GM12878 (cell line): ENCODE measurements at places on chromosomes 7 and 10.

DNA sequence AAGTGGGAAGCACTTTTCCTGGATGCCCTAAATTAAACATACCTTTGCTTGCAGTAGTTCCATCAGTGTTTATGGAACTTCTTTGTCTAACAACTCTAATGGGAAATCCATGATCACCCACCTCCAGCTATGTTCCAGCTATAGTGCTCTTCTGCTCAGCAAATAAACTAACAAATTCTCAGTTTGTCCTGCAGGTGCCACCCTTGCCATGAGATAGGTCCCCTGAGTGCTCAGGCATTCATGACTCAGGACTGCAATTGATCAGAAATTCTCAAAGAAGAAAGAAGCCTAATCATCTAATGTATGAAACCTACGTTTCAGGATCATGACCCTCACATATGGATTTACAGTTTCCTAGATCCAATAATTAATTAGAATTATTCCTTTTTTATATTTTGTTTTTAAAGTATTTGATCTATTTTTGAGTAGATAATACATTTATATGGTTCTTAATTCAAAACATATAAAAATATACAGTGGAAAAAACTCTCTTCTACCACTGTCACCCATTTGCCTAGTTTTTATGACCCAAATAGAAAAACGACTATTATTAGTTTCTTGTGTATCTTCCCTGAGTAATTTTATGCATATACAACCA, 48.7 kb upstream of the DYNC1I1 start:
- DNase-seq: peak; percentile 11

DNA sequence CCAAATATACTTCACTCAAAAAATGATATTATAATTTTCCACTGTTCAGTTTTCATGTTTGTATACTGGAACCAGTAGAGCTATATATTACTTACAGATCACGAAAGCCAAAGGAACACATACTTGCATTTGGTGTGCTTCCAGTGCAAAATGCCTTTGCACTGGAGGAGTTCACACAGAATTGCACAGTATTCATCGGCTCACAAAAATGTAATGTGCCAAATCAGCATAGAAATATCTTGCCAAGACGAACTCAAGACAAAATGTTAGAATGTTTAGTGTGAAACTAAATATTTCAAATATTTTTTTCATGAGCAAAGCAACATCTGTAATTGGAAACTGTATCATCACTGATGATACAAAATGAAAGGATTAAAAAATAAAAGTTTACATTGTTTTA, 646.2 kb upstream of the SEMA3D start:
- no peak for DNase-seq

GRCh38 chr10:110324805-110325280, 20.1 kb upstream of the SMNDC1 start:
- DNase-seq: peak; percentile 65

- peak; percentile 47 for DNase-seq
Measured at GRCh38 chr10:110803830-110804338, 67.8 kb upstream of the PDCD4 start.

GRCh38 chr10:79208251-79208983, 138.9 kb upstream of the PPIF start:
- DNase-seq: no peak

DNA sequence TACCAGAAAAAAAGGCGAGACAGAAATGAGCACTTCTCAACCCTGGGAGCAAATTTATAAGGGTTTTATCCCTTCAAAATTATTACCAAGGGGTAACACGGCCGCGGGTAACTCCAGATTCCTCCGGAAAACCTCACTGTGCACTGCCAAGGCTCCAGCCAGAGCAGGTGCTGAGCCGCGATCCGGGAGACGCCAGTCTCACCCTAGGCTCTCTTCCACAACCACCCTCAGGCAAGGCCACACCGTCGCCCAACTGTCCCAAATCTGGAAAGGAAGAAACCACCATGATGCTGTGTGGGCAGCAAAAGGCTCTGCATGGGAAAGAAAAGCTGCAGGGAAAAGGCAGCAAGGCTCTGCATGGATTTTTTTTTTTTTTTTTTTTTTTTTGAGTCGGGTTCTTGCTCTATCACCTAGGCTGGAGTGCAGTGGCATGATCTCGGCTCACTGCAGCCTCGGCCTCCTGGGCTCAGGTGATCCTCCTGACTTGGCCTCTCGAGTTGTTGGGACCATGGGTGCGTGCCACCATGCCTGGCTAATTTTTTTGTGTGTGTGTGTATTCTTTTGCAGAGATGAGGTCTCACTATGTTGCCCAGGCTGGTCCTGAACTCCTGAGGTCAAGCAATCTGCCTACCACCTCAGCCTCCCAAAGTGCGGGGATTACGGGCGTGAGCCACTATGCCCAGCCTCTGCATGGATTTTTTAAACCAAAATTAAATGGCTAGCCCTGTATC, 39.0 kb downstream of the MAD1L1 start:
- DNase-seq: no peak

GRCh38 chr7:139557857-139558581, 34.5 kb downstream of the CLEC2L start:
- DNase-seq: no peak

DNA sequence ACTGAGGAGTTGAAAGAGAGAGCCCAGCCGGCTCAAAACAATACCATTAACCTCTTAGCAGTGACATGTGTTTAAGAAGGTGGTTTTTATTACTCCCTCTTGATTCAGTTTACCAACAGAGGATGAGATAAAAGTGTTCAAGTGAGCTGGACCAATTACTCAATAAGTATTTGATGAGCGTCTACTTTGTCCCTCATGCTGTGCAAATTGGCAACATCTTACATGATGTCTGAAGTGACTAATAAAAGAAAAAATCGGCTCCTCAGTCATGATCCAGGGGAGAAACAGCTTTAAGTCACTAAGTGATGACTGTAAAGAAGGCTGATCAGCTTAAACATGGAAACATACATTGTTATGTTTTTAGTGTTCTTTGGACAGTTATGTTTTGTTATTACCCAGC, 7.8 kb downstream of the WNT16 start:
- no peak for DNase-seq

DNA sequence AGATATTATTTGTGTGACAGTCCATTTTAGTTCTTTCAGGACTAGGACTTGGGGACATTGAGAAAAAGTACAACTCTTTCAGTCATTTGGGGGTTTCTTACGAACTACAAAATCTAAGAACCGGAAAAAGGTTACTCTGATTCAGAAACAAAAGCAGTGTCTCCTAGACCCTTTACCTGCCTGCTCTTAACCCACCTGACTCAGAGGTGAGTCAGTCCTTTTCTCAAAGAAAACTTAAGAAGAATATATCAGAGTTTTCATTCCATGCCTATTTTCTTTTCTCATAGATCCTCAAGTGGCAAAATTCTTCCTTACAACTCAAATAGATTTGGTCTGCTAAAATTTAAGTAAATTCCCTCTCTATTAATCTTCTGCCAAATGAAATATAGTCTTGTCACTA, 114.9 kb upstream of the PTN start:
- no peak for DNase-seq

DNA sequence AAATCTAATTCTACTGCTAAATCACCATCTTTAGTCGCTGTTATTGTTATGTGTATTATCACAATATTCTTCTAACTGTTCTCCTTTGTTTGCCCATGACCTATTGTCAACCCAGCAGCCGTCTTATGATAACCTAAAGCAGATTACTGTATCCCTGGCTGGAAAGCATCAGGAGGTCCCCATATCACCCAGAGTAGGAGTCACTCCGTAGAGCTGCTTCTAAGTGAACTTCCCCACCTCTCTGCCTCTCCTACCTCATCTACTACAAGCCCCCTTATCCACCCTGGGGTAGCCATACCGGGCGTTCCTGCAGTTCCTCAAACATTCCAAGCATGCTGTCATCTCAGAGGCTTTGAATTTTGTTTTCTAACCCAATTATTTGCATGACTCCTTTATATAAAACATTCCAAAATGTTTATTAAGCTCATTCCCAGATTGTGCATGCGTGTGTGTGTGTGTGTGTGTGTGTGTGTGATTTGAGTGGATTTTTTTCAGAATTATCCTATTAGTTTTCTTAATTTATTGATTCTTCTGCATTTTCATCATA, 39.7 kb downstream of the POU6F2 start:
- no peak for DNase-seq

DNA sequence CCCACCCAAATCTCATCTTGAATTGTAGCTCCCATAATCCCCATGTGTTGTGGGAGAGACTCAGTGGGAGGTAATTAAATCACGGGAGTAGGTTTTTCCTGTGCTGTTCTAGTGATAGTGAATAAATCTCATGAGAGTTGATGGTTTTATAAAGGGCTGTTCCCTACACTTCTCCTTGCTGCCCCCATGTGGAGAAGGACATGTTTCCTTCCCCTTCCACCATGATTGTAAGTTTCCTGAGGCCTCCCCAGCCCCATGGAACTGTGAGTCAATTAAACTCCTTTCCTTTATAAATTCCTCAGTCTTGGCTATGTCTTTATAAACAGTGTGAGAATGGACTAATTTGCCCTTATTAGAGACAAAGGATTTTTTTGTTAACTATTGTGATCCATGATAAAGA, 48.5 kb upstream of the MKX start:
- DNase-seq: no peak

DNA sequence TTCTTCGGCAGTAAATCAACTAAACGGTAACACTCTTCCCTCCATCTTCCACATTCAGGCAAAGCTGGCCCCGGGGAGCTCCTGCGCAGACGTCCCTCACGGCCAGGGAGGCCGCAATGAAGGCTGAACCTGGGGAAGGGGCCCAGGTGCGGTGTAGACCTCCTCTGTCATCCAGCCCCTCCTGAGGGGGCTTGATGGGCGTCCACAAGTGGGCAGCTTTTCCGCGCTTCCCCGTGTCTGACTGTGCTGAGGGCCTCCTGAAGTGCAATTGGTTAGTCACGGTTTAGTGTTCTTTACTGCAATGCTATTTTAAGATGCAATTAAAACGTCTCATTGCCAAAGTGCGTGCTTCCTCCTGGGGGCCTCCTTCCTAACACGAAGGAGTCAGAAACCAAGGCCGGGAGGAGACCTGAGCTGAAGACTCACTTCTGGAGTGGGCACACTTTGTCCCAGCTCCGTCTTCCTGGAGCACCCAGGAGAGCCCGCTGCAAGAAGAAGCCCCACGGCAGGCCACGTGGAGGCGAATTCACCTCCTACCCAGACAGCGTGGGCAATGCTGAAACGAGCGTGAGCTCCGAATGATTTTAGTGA, 173.3 kb downstream of the ELFN1 start:
- DNase-seq: no peak

DNA sequence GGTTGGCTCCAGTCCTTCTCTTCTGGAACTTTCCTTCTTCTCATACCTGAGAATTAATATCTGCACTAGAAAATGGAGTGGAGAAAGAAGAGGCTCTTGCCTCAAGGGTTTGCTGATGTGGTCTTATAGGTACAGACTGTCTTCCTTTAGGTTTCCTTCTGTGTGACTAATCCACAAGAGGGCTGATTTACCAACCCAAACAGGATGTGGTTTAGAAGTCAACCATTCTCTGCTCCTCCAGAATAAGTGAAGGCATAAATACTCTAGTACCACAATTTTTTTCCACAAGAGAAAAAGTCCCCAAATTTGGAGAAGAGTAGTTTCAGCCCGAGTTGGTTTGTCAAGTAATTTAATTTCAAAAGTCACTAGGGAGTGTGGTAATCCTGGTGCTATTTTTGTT, 85.8 kb downstream of the NRP1 start:
- no peak for DNase-seq

DNA sequence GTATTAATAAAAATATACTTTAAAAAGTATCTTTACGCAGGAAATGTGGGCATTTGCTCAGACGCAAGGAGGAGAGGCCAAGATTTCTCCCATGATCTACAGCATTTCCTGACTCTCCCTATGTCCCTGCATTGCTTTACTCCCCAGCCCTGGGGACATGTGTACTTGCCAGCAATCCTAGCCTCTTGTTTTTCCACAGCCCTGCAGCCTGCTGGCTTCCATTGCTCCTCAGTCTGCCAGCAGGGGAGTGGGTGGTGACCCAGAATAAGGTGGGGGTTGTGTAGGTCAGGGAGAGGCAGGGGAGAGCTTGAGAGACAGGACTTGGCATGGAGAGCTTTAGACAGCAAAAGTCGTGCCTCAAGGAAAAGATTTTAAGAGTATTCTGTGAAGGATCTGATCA, 307.7 kb downstream of the CDK14 start:
- DNase-seq: no peak

DNA sequence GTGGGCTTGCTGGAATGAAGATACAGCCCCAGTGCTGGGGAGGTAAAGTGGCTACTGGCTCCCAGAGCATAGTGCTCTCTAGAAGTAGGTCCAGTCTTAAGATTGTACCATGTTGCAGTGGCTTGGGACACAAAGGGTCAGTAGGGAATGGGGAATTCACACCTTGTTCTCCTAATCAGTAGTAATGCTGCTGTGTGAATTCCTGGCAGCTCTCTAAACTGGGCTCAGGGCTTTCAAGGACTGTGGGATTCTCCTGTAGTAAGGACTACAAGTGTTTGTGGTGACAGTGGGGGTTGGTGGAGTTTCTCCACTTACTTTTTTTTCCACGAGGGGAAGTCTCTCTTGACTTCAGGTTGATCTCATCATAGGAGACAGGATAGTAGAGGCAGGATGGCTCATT, 226.2 kb upstream of the TEX47 start:
- DNase-seq: no peak

DNA sequence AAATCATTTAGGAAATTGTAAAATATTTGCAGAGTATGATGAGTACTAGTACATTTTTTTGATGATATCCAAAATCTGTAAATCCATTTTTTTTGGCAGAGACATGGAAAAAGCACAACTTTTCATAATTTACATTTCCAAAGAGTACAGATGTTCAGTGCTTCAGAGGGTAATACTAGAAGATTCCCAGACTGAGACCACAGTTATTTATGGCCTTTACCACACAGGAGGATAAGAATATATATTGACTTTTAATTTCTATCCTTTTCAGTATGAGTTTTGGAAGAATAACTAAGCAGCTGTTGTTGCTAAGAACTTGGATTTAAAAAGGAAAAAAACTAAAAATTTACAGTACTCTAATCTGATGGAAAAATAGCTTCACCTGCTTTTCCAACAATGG, 61.9 kb downstream of the HGF start:
- DNase-seq: no peak

- DNase-seq: no peak
Measured at GRCh38 chr10:113511419-113511818, 41.4 kb upstream of the HABP2 start.

- DNase-seq: no peak
Measured at GRCh38 chr7:45698303-45699014, 124.3 kb downstream of the ADCY1 start.

- DNase-seq: no peak
Measured at GRCh38 chr10:131700032-131700431, 200.8 kb upstream of the PPP2R2D start.

- DNase-seq: no peak
Measured at GRCh38 chr7:134126146-134126545, 994 bp upstream of the LRGUK start.

DNA sequence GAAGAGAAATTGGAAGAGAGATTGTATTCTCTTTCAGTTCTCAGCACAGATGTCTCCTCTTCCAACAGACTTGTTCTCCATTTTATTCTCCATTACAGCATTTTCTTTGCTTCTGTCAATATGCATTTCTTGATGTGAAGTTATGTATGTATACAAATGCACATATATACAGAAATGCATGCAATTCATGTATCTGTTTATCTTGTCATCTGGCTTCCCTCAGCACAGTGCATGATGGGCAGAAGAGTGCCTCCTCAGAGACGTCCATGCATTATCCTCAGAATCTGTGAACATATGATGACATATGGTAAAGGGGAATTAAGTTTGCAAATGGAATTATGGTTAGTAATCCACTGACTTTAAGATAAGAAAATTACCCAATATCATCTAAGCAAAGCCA, 106.7 kb upstream of the VWC2 start:
- no peak for DNase-seq

- no peak for DNase-seq
Measured at GRCh38 chr10:43078986-43079273, 2.1 kb downstream of the RET start.

GRCh38 chr7:17368856-17369524, 70.5 kb downstream of the AHR start:
- DNase-seq: no peak
